Activated CD8-positive, alpha-beta memory T cell treated with anti-CD3 and anti-CD28 coated beads, Interleukin-2, amount 50 U/mL, for 48 hours (primary cell): ENCODE measurements at places on chromosomes 2 and 18.
A peak's percentile ranks its signal among the peaks of the same experiment; 100 is the strongest.

GRCh38 chr2:141515931-141516330, 614.9 kb downstream of the LRP1B start:
- DNase-seq: no peak

GRCh38 chr2:74939919-74940812, 18.3 kb upstream of the POLE4 start:
- no peak for DNase-seq

- no peak for DNase-seq
Observed at GRCh38 chr2:100934504-100935371, 67.4 kb upstream of the RPL31 start.

DNA sequence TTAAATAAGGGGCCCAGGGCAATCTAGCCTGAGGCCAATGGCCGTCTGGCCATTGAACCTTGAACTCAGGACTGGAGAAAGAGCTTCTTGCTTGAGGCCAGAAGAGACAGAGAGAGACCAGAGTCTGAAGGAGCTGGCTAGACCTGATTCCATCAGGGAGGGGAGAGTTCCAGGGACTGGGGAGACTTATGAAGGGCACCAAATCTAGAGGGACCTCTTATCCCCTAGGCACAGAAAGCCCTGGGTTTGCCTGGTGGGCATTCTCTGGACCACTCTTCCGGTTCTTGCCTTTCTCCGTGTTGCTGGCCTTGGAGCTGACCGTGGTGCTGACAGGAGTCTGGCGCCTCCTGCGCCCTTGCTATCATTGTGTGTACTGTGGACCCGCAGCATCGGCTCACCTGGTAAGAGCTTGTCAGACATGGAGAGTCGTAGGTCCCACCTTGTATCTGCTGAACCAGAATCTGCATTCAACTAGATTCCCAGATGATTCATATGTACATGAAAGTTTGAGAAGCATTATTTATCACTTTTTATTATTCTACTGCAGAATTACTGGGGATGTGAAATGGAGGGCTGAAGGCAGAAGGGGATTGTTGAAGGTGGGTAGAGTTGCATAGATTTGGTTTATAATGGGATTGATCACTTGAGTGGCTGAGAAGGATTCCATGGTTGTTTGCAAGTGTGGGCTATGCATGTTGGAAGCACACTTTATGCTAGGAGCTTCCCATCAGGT, 4.3 kb upstream of the TRPM8 start:
- DNase-seq: no peak

GRCh38 chr2:99470957-99471356, 18.9 kb downstream of the REV1 start:
- no peak for DNase-seq

DNA sequence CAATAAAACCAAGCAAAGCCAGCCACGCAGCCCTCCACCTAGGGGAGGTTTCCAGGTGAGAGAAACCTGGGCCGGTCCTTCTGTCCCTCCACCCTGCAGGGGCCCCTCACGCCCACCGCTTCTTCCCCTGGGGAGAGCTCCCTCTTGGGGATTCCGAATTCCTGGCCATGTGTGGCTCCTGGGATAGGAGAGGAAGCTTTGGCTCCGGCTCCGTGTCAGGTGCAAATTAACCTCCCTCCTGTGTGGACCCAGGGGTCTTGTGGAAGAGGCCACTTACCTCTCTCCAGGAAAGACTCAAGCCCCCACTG, 4.2 kb downstream of the RTP5 start:
- DNase-seq: no peak

DNA sequence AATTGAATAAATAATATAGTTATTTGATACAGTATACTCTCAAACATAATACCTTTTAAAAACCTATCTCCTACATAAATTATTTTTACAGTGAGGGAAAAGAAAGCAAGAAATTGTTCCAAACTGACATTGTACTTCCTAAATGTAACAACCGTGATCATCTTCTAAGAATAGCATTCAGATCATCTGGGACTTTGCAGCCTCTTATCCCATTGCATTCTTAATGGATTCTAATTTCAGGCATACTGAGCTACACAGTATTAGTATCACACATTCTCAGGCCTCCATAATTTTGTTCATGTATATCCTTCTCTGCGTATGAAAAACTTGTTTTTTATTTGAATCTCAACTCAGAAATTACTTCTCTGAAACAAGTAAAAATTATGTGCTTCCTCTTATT, 1134.7 kb upstream of the CDH2 start:
- DNase-seq: no peak

DNA sequence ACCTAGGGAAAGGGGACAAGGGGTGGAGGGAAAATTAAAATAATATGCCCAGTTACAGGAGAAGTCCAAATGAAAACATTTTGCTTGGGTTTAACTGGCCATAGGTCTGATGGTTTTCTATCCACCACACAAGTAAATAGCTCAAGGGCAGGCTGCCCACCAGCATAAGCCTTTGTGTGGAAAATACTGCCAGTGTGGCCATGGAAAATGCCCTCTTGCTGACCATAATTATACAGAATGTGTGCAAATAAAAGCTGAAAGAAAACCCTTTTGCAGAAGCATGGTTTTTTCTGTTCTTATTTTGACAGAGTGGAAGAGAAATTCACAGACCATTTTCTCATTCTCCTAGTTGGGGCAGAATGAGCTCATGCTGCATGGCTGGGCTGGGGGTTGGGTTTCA, 111.3 kb upstream of the SIX2 start:
- DNase-seq: no peak

DNA sequence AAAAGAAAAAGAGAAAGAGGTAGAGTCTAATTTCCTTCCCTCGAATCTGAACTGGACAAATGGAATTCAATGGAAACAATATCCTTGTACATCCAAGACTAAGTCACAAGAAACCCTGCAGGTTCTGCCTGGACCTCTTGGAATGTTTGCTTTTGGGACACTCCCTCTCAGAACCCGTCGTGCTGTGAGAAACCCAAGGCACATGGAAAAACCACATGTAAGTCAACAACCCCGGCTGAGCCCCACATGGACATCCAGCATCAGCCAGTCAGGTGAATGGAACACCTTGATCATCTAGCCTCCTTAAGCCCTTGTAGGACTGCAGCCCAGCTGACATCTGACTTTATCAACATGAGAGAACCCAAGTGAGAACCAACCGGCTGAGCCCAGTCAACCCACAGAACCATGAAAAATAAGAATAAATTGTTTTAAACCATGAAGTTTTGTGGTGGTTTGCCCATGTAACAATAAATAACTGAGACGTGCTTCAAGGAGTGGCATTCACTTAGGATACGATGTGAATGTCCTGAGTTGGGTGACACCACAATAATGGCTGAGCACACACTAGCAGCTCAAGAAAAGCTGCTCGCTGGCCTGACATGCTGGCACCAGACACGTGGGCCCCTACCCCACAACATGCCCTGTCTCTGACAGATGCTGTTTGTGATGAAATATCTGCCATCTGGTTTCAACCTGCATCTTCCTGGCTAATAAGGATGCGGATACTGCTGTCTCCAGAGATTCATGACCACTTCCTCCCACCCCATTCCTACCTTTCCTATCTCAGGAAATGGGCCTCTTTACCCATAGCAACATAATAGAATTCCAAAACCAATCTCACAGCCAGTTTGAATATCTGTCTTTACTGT, 28.8 kb downstream of the PKDCC start:
- DNase-seq: no peak

GRCh38 chr2:105062158-105062557, 24.3 kb downstream of the MRPS9 start:
- DNase-seq: no peak

GRCh38 chr2:238465487-238466242, 38.9 kb downstream of the ASB1 start:
- no peak for DNase-seq

GRCh38 chr2:118519511-118519910, 327.9 kb downstream of the EN1 start:
- DNase-seq: no peak

- no peak for DNase-seq
Observed at GRCh38 chr2:236169741-236170589, 1.8 kb upstream of the GBX2 start.

- DNase-seq: no peak
Observed at GRCh38 chr2:55949211-55949610, 25.6 kb upstream of the EFEMP1 start.

- DNase-seq: no peak
Observed at GRCh38 chr2:236844711-236845110, 241.0 kb upstream of the COPS8 start.

- no peak for DNase-seq
Observed at GRCh38 chr2:241189093-241189855, 797 bp downstream of the ANO7 start.

DNA sequence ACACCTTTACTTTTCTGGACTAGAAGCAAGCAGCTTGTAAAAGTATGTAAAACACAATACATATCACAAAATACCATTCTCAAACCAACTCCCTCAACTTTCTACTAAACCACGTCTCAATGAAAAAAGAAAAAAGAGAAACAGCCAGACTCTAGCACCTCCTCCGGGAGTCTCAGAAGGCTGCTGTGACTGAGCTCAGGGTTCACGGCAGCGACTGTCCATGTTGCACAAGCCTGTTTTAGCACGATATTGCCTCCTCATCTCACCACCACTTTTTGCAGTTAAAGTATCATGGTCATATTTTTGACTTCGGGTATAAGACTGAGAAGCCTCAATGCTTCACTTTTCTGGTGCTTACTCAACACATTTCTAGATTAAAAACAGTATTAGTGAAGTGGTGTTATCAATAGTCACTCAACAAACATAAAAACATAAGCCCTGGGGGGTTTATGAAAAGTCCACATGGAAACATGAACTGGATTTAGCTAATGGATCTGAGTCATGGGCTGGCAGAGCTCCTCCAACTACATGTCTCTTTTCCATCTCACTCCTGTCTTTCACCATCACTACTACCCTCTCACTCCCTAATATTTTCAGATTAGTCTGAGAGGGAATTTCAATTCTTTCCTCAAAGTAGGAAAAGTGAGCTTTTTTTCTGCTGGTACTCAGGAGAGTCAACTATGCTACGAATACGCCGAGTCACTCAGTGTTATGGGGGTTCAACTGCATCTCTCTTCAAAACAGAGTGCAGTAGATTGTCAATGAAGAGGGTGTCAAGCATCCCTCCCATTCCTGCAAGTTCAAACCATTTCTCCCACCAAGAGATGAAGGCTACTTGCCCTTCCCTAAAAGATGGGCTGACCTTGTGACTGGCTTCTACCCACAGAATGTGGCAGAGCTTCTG, 113.7 kb downstream of the OSR1 start:
- DNase-seq: no peak

DNA sequence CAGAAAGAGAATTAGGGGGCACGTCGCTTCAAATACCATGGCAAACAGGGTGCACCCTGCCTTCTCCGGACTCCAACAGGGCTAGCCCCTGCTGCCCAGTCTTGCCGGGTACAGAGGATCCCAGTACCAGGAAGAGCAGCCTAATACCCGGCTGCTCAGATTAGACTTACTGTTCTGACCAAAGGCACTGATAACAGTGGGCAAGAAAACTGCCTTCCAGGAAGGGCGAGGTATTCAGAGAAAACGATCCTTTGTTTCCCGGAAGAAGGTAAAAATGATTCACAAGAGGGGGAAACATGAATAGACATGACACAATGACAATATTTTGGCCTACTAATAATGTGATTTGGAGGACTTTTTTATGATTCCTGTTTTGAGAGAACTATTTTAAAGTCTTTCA, 99.9 kb downstream of the SS18 start:
- no peak for DNase-seq

DNA sequence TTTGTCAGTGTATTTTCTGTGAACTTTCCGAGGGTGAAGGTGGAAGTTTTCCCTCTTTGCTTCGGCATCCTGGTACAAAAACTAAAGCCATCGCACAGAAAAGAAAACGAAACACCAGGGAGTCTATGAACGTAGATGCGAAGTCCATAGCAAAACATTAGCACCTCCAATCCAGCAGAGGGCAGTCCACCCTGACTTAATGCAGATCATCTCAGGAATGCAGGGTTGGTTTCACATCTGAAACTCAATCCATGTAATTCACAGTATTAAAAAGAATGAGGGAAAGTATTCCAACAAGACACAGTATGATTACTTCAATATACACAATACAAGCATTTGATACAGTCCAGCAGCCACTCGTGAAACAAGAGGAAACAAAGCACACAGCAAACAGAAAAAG, 70.8 kb downstream of the RTP5 start:
- DNase-seq: no peak

DNA sequence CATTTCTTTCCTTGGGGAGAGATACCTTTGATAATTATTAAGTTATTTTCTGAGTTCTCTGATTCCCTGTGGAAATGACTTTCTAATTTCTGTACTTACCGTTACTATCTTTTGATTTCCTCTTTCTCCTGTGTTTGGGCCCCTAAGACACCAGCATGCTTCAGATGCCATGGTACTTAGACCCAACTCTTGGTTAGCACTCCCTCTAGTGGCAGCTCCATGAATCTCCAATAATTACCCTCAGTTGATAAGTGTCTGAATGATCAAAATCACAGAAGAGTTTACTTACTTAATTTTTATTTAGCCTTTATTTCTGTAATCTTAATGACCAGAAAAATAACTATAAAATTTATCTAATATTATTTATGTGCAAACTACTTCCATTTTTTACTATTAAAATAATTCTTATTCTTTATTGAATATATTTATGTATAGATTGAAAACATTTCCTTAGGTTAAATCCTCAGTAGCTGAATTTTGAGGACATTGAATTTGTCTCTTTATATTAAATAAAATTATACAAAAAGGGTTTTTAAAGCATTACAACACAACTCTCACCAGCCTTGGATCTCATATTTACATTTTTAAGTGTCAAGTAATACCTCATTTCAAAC, 300.4 kb downstream of the KCNS3 start:
- DNase-seq: peak; percentile 54

DNA sequence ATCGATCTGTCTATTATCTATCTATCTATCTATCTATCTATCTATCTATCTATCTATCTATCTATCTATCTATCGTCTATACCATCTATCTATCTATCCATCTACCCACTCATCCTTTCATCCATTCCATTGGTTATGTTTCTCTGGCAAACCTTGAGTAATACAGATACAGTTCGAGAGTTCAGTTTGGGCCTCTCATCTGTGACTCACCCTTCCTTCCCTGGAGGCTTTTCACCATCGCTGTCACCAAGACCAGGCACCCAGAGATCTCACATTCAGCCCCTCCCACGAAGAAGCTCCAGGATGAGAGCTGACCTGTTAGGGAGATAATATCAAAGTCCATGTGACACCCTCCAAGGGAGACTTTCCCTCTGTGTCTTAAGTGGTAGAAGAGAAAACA, 164.1 kb upstream of the CELF4 start:
- DNase-seq: no peak

- DNase-seq: no peak
Observed at GRCh38 chr2:168315331-168316072, 68.1 kb upstream of the STK39 start.

DNA sequence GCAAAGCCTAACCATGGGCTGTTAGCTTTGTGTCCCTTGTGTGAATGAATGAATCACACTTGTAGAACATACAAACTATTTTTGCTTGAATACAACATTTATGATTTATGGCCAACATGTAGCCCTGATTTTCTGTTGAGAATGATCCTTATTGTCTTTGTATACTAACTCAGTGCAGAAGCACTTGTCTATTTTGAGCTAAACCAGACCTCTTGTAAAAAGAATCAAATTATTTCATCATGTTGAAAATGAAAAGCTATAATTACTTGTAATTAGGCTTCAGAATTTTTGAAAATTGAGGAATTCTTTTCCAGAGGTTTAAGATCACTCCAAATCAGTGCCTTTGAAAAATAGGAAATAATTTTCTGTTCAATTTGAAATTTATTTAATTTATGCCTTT, 85.9 kb downstream of the ZNF407 start:
- DNase-seq: no peak
